ENCODE measurements at places on chromosomes 1 and 21.

DNA sequence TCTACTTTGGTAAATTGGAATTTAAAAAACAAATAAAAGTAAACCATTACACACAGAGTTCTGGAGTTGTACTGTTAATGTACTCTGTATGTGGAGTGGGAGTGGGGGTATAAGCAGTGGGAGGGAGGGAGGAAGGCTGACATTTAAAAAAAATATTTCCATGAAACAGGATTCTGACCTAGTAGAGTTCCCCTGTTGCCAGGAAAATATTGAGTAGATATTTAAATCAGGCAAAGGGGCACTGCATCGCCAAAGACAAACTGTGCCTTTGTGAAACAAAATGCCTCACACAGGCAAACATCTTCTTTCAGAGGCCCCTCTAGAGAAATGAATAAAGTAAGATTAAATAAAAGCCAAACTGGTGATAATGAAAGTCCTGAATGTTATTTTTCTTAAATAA, 87.8 kb downstream of the ERG start:
- H3K4me3 ChIP-seq: no peak overlapping the region
- no peaks in the 10 kb centered on the region for H3K36me3 ChIP-seq
- no peaks in the 10 kb centered on the region for H3K27me3 ChIP-seq
- H3K4me1 ChIP-seq: no peaks in the 10 kb centered on the region
- no peak for DNase-seq
- no peak overlapping the region for H3K27ac ChIP-seq

DNA sequence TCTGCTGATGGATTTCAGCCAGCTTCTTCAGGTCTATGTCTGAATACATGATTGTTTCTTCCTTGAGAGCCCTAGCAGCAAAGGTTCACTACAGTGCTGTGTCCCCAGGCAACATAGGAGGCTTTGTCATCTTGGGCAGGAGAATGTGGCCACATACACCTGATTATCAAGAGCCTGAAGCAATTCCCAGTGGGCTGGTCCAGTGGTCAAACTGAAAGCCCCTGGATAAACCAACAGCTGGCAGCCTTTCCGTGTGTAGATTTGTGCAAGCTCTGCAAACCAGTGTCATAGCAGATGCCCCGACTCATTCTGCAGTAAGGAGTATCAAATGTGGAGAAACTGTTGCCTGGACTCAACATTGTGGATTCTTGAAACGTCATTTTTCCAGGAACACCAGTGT, 2.3 kb upstream of the GIPC2 start:
- peaks cover 16% of the 10 kb centered on the region for H3K27me3 ChIP-seq
- H3K4me3 ChIP-seq: no peak overlapping the region
- H3K27ac ChIP-seq: no peak overlapping the region
- no peaks in the 10 kb centered on the region for H3K36me3 ChIP-seq
- no peak for DNase-seq

DNA sequence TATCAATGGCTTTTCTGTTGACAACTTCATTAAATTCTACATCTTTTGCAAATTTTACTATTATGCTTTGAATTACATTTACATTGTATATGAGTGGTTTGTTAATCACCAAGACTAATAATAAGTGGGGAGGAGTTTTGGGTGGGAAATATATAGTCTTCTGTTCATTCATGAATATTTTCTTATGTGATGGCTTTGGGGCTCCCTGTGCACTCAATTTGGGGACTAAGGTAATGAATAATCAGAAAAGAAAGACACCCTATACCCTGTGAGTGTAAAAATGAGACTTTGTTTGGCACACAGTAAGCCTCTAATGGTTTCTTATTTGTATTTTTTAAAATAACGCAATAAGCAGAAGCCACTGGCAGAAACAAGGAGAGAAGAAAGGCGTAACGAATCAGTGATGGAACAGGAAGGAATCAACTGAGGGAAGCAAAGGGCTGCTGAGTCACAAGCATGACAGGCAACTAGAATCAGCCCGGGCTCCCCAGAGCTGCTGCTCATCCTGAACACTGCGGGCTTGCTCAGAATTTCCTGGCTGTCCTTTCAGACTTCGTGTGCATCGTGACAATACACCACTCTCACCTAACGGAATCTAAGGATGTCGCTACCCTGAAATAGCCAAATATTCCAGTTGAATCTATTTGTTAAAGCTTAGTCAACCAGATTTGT, 20.8 kb upstream of the RGS2 start:
- no peak overlapping the region for H3K27ac ChIP-seq
- H3K4me1 ChIP-seq: peaks cover 6% of the 10 kb centered on the region
- no peaks in the 10 kb centered on the region for H3K27me3 ChIP-seq
- peak overlapping the region; percentile 8 for H3K4me3 ChIP-seq
- DNase-seq: peak; percentile 77

DNA sequence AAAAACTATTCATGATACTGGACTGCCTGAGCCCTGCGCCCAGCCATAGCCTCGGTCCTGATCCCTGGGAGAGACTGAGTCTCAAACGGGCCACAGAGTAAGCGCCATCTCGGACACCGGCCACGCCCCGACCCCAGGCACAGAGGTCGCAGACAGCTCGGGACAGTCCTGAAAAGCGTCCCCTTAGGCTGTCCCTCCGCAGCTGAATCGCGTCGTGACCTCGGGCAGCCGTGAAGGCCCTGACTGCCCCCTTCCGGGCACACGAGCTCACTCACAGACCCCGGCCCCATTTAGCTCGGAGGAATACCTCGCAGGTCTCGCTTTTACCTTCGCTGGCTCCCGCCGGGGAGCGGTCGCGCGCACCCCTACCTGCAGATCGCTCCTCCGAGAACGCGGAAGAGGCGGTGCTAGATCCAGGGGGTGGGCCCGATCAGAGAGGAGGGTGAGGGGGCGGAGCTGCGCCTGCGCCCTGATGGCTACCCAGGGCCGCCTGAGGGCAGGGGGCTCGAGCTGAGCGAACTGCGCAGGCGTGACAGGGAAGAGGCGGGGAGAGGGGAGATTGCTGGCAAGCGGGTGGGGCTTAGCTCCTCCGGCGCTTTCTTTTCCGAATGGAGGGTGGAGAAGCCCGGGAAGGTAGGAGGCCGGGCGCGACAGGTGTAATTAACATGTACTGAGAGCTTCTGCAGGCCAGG, at the start of gene MKNK1:
TSS of gene MKNK1 (minus strand) at position 411 of the 692 bp plus-strand sequence. CDS start 20,941 bp downstream, outside the sequence.
- no peaks in the 10 kb centered on the region for H3K36me3 ChIP-seq
- DNase-seq: peak; percentile 75
- H3K27ac ChIP-seq: peak within 1 kb of the TSS; percentile 26
- peaks cover 5% of the 10 kb centered on the region for H3K4me1 ChIP-seq
- H3K27me3 ChIP-seq: no peaks in the 10 kb centered on the region

DNA sequence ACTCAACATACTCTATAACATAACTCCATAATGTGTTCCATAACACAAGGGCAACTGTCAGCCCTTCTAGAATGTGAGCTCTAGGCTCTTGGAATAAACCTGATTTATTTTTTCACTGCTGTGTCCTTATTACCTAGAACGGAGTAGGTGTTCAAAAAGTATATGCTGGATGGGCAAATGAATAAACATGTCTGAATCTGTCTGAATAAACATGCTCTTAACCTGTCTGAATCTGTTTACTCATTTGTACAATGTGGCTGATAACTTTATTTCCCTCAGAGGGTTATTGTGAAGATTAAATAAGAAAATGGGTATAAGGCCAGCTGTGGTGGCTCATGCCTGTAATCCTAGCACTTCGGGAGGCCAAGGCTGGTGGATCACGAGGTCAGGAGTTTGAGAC, 42.3 kb downstream of the AZIN2 start:
- peaks cover 5% of the 10 kb centered on the region for H3K4me1 ChIP-seq
- H3K27ac ChIP-seq: no peak overlapping the region
- no peaks in the 10 kb centered on the region for H3K27me3 ChIP-seq
- no peak for DNase-seq
- H3K4me3 ChIP-seq: no peak overlapping the region

DNA sequence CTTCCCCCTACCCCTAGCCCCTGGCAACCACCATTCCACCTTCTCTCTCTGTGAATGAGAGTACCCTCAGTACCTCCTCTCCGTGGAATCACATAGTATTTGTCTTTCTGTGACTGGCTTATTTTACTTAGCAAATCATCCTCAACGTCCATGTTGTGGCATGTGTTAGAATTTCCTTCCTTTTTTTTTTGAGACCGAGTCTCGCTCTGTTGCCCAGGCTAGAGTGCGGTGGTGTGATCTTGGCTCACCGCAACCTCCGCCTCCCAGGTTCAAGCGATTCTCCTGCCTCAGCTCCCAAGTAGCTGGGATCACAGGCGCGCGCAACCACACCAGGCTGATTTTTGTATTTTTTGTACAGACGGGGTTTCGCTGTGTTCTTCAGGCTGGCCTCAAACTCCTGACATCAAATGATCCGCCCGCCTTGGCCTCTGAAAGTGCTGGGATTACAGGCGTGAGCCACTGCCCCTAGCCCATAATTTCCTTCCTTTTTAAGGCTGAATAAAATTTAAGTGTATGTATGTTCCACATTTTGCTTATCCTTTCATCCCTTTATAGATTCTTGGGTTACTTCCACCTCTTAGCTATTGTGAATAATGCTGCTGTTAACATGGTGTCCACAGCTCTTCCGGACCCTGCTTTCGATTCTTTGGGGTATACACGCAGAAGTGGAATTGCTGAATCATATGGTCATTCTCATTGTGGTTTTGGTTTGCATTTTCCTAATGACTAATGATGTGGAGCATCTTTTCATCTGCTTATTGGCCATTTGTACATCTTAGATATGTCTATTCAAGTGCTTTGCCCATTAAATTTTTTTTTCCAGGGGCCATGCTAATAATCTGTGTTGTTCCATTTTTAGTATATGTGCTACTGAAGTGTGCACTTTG, 32.3 kb downstream of the ERRFI1 start:
- H3K36me3 ChIP-seq: no peaks in the 10 kb centered on the region
- peaks cover 10% of the 10 kb centered on the region for H3K4me1 ChIP-seq
- no peak overlapping the region for H3K4me3 ChIP-seq

DNA sequence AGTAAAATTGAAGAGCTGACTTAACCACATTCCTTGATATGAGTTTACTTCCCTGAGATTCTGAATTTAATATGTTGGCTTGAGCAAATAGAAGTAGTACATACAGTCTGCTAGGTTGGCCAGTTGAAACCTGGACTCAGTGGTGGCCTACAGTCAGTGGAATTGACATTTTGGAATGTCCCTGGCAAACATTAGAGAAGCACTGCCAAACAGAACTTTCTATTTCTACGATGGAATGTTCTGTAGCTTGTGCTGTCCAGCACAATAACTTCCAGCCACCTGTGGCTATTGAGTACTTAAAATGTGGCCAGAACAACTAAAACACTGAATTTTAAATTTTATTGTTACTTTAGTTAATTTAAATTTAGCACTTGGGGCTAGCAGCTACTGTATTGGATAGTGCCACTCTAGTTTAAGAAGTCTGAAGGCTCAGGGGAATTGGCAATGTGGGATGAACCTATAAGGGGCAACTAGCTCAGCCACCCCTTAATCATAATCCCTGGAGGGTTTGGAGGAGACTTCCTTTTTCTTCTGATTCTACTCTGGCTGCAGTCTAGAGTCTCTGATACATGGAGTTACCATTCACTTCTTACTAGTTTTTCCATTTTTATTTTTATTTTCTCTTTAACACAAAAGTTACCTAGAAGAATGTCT, 10.3 kb upstream of the TEDDM1 start:
- H3K4me3 ChIP-seq: no peak overlapping the region
- no peaks in the 10 kb centered on the region for H3K4me1 ChIP-seq
- H3K27ac ChIP-seq: no peak overlapping the region
- no peak for DNase-seq
- no peaks in the 10 kb centered on the region for H3K36me3 ChIP-seq

- H3K27me3 ChIP-seq: no peaks in the 10 kb centered on the region
- H3K36me3 ChIP-seq: no peaks in the 10 kb centered on the region
- peak; percentile 78 for DNase-seq
- peaks cover 14% of the 10 kb centered on the region for H3K4me1 ChIP-seq
- H3K27ac ChIP-seq: no peak overlapping the region
- no peak overlapping the region for H3K4me3 ChIP-seq
Observed at GRCh38 chr21:25836396-25836795, 101.6 kb downstream of the GABPA start.

GRCh38 chr21:32474179-32475059, 61.9 kb downstream of the EVA1C start:
- no peak overlapping the region for H3K4me3 ChIP-seq
- H3K36me3 ChIP-seq: no peaks in the 10 kb centered on the region
- no peaks in the 10 kb centered on the region for H3K27me3 ChIP-seq
- no peak for DNase-seq

- H3K4me3 ChIP-seq: no peak overlapping the region
- no peak for DNase-seq
- no peak overlapping the region for H3K27ac ChIP-seq
- no peaks in the 10 kb centered on the region for H3K36me3 ChIP-seq
- H3K27me3 ChIP-seq: peaks cover 53% of the 10 kb centered on the region
- peaks cover 3% of the 10 kb centered on the region for H3K4me1 ChIP-seq
Observed at GRCh38 chr1:226549937-226550671, 1.5 kb downstream of the STUM start.

GRCh38 chr1:82230667-82231066, 429.9 kb downstream of the ADGRL2 start:
- no peak for DNase-seq
- H3K36me3 ChIP-seq: no peaks in the 10 kb centered on the region
- no peak overlapping the region for H3K4me3 ChIP-seq
- no peaks in the 10 kb centered on the region for H3K27me3 ChIP-seq

GRCh38 chr1:21901473-21901847, 35.6 kb downstream of the HSPG2 start:
- H3K4me1 ChIP-seq: peaks cover 59% of the 10 kb centered on the region
- no peak overlapping the region for H3K4me3 ChIP-seq
- H3K36me3 ChIP-seq: no peaks in the 10 kb centered on the region
- peak; percentile 63 for DNase-seq
- H3K27me3 ChIP-seq: no peaks in the 10 kb centered on the region
- peak overlapping the region; percentile 20 for H3K27ac ChIP-seq

- H3K4me1 ChIP-seq: peaks cover 6% of the 10 kb centered on the region
- H3K27me3 ChIP-seq: no peaks in the 10 kb centered on the region
- no peak overlapping the region for H3K4me3 ChIP-seq
- H3K36me3 ChIP-seq: no peaks in the 10 kb centered on the region
- DNase-seq: peak; percentile 49
- no peak overlapping the region for H3K27ac ChIP-seq
Observed at GRCh38 chr1:71861022-71861421, 421.3 kb downstream of the NEGR1 start.

DNA sequence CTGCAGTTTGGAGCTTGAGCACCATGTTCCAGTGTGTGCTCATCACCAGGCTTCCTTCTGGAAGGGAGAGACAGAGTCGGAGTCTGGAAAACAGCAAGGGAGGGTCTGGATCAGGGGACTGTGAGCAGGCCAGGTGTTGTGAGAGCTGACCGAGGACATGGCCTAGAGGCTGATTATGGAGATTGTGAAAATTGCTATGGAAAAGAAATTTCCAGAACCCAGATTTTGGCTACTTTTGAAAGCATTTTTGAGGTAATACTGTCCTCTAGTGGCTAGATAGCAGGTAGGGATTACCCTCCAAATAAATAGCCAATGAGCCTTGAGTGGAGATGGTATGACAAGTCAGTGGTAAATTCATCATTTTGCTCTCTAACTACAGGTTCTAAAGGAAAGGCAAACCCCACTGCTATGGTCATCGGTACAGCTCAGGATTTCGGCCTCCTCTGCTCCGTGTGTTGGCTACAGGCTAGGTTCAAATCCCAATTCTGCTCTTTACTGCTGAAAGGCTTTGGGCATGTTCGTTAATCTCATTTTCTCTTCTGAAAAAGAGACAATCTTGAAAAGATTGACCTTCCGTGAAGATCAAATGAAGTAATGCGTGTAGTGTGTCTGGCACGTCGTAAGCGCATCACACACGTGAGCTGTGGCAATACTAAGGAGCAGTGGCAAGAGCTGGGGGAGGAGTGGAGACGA, 1.0 kb upstream of the HAO2 start:
- H3K27ac ChIP-seq: no peak overlapping the region
- peaks cover 7% of the 10 kb centered on the region for H3K27me3 ChIP-seq
- no peak overlapping the region for H3K4me3 ChIP-seq
- H3K4me1 ChIP-seq: no peaks in the 10 kb centered on the region
- no peaks in the 10 kb centered on the region for H3K36me3 ChIP-seq

GRCh38 chr21:18987520-18988026, 584.0 kb upstream of the TMPRSS15 start:
- H3K4me1 ChIP-seq: no peaks in the 10 kb centered on the region
- H3K4me3 ChIP-seq: no peak overlapping the region
- H3K36me3 ChIP-seq: no peaks in the 10 kb centered on the region

Measured in astrocyte (in vitro differentiated cells and primary cell).